Fibroblast of villous mesenchyme (primary cell): ENCODE measurements at places on chromosomes 3 and 15.

DNA sequence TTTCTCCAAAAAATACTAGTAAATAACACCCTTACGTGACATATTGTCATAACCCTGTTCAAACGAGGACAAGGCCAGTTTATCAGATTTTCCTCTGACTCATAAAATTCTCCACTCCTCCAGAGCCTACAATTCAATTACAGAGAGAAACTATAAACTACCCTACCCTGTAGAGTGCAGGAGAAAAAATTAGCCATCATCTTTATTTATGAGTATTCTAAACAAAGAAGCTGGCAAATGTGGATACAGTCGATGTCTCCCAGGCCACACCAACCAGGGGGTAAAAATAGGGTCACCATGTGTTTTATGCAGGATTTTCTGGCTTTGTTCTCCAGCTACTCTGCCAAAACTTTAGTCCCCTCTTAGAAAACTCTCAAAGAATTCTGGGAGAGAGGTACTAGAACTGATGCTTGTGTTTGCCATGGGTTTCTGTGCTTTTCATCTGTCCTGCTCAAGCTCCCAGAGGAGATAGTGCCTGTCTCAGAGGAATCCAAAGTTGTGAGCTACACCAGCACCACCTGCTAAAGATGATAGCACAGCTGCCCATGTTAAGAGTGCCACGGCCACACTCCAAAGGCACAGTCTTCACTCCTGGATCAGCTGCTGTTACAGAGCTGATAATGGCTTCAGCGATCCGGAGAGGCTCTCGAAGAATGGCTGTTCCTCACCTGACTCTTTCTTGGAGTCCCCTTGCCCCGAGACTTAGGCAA lies 150.2 kb downstream of the IMPG2 start:
- no peak for DNase-seq

DNA sequence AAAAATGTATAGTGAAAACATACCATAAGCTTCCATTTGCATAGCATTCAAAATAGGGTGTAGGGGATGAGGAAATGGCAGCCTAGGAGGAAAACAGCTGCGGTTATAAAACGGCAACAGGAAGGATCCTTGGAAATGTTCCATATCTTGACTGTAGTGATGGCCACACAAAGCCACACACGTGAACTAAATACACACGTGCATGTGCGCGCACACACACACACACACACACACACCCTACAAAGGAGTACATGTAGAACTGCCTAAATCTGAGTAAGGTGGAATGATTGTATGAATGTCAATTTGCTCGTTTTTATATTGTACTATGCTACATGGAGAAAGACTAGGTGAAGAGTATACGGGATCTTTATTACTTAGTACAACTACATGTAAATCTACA lies 3.9 kb upstream of the IREB2 start:
- no peak for DNase-seq

GRCh38 chr15:79849789-79850188 lies 47.0 kb downstream of the MTHFS start:
- peak; percentile 42 for DNase-seq

DNA sequence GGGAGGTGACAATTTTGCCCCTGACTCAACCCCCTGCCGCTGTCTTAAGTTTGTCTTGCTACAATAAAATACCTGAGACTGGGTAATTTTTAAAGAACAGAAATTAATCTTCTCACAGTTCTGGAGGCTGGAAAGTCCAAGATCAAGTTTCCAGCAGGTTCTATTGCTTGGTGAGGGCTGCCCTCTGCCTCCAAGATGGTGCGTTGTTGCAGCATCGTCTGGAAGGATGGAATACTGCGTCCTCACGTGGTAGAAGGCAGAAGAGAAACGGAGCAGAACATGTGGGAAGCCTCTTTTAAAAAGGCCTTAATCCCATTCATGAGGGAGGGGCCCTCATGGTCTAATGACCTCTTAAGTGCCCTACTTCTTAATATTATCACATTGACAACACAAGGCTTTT lies 87.3 kb upstream of the SNTN start:
- no peak for DNase-seq

GRCh38 chr3:11201251-11202019 lies 47.1 kb downstream of the HRH1 start:
- DNase-seq = no peak

DNA sequence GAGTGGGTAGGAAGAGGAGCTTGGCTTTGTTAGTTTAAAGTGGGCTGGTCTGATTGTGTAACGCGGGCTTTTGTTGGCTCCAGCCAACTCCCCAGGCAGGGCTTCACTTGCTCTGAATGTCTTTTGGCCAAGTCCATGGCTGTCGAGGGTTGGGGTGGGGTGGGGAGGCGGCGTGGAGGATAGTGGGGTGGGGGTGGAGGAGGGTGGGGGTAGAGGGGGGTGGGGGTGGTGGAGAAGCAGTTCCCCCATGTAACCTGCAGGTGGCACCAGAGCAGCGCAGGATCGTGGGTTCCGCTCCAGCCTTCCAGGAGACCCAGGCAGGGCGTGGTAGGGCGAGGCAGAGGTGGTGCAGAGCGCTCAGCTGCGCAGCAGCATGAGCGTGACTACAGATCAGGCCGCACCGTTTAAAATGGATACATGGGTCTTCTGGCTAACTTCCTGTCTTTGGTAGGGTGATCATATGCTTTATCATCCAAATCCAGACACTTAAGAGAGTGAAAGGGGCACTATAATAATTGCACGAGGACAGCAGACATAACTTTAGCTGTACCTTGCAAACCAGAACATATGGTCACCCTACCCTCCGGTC lies 28.3 kb downstream of the GOLGA6A start:
- peak; percentile 83 for DNase-seq

- DNase-seq = peak; percentile 46
Observed at GRCh38 chr3:23671851-23672589, 133.7 kb upstream of the UBE2E1 start.

DNA sequence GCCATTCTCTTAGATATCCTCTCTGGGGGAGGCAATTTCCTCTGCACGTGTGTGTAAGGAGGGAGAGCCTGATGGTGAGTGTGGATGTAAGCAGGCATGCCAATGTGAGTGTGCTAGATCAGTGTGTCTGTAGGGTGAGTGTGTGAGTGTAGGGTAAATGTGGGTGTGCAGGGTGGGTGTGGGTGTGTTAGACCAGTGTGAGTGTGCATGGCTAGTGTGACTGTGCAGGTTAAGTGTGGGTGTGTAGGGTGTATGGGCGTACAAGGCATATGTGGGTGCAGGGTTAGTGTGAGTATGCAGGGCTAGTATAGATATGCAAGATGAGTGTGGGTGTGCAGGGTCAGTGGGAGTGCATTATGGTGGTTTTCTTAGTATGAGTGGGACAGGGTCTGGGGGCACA lies 48.4 kb downstream of the ATP2B2 start:
- DNase-seq = no peak
